Muscle of leg (tissue), 16 donors: ENCODE measurements at places on chromosomes 6 and 20. TPM values are rescaled to one million over a fixed set of nuclear protein-coding genes. Genes with fewer than 3 reads are reported as not detected.

The PKIG gene
- 48.2 TPM for total RNA-seq

The MOG gene
- total RNA-seq: not detected

DNA sequence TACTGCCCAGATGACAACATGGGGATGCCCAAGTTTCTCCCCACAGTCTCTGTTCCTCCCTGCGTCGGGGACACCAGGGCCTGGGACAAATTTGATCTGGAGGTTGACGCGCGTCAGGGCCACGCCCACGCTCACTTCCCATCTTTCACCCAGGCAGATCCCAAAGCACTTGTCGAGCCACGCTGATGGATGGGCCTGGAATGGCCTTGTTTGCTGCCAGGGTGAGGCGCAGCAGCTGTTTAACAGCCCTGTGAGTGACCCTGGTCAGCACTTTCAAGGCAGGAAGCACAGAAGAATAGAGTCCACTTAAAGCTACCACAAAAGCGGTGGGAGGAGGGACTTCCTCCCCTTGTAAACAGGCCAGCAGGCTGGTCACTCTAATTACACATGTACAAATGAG, 324.7 kb upstream of the JARID2 start:
- H3K27me3 ChIP-seq: peaks cover 2% of the 10 kb centered on the region
- no peak overlapping the region for H3K4me3 ChIP-seq
- peak overlapping the region; percentile 60 for H3K27ac ChIP-seq
- no peaks in the 10 kb centered on the region for H3K36me3 ChIP-seq
- H3K4me1 ChIP-seq: peaks cover 50% of the 10 kb centered on the region
- DNase-seq: peak; percentile 76

The GPLD1 gene
- total RNA-seq: 2.7 TPM

DNA sequence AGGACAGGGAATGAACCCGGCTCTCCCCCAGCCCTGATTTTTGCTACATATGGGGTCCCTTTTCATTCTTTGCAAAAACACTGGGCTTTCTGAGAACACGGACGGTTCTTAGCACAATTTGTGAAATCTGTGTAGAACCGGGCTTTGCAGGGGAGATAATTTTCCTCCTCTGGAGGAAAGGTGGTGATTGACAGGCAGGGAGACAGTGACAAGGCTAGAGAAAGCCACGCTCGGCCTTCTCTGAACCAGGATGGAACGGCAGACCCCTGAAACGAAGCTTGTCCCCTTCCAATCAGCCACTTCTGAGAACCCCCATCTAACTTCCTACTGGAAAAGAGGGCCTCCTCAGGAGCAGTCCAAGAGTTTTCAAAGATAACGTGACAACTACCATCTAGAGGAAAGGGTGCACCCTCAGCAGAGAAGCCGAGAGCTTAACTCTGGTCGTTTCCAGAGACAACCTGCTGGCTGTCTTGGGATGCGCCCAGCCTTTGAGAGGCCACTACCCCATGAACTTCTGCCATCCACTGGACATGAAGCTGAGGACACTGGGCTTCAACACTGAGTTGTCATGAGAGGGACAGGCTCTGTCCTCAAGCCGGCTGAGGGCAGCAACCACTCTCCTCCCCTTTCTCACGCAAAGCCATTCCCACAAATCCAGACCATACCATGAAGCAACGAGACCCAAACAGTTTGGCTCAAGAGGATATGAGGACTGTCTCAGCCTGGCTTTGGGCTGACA, 28.8 kb upstream of the ZBP1 start:
- H3K27ac ChIP-seq: no peak overlapping the region
- no peaks in the 10 kb centered on the region for H3K27me3 ChIP-seq
- no peak for DNase-seq
- H3K36me3 ChIP-seq: peaks cover 26% of the 10 kb centered on the region
- peaks cover 2% of the 10 kb centered on the region for H3K4me1 ChIP-seq
- no peak overlapping the region for H3K4me3 ChIP-seq

The SYTL3 gene
- 7.8 TPM for total RNA-seq

The PGC gene
- total RNA-seq: not detected

The SLC32A1 gene
- not detected for total RNA-seq

GRCh38 chr6:157177731-157178336, 145.5 kb downstream of the TMEM242 start:
- H3K36me3 ChIP-seq: peaks cover 32% of the 10 kb centered on the region
- no peak for DNase-seq
- no peaks in the 10 kb centered on the region for H3K27me3 ChIP-seq
- H3K27ac ChIP-seq: no peak overlapping the region

- H3K27ac ChIP-seq: no peak overlapping the region
- H3K36me3 ChIP-seq: no peaks in the 10 kb centered on the region
- H3K27me3 ChIP-seq: peaks cover 2% of the 10 kb centered on the region
- no peak for DNase-seq
- H3K4me1 ChIP-seq: no peaks in the 10 kb centered on the region
Measured at GRCh38 chr20:51359401-51359800, 183.1 kb downstream of the NFATC2 start.
